ENCODE measurements at places on chromosomes 13 and 19. TPM values are rescaled to one million over a fixed set of nuclear protein-coding genes. Genes with fewer than 3 reads are reported as not detected.

DNA sequence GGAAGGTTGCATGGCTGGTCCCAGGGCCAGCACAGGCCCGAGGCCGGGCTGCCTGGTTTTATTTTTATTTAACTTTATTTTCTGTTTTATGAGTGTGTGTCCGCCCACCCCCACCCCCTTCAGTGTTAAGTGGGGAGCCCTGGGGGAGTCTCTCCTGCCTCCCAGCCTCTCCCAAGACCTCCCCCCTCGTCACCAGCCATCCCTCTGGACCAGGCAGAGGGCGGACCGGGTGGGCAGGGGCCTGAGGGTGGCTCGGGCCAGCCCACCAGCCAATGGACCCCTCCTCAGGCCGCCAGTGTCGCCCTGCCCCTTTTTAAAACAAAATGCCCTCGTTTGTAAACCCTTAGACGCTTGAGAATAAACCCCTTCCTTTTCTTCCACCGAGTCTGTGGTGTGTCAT, 531 bp upstream of the TGFBR3L start:
- no peak for DNase-seq

- no peak for DNase-seq
Measured at GRCh38 chr19:16062789-16063188, 13.5 kb upstream of the TPM4 start.

ITGBL1 gene
- total RNA-seq: 16.2 TPM

ZNF793 gene
- total RNA-seq: 10.8 TPM

- no peak for DNase-seq
Measured at GRCh38 chr19:40134866-40135265, 44.1 kb upstream of the ZNF780A start.

CRB3 gene
- total RNA-seq: 75.9 TPM

GRCh38 chr19:49636233-49636932, 3.6 kb downstream of the RRAS start:
- DNase-seq: no peak

- peak; percentile 34 for DNase-seq
Measured at GRCh38 chr19:31312009-31312676, 37.1 kb downstream of the TSHZ3 start.

DNA sequence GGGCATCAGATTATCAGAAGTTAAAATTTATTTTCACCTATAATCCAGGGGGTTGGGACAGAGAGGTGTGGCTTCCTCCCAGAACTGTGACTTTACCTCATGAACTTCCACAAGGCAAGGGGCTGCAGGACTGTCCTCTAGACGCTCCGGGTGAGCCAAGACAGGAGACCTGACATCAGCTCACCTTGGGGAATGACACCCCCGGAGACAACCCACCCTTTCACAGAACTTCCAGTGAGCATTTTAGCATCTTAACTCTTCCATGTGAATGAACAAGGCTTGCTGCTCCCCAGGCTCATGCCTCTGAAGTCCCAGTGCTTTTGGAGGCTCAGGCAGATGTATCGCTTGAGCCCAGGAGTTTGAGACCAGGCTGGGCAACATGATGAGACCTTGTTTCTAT, 29.4 kb upstream of the TFDP1 start:
- DNase-seq: no peak

GRCh38 chr19:17305216-17305516, 506 bp upstream of the MRPL34 start:
- DNase-seq: no peak

- peak; percentile 42 for DNase-seq
Measured at GRCh38 chr19:51098365-51099046, 9.7 kb downstream of the CTU1 start.

GRCh38 chr13:35471706-35472322, 4.7 kb downstream of the MAB21L1 start:
- DNase-seq: no peak

DNA sequence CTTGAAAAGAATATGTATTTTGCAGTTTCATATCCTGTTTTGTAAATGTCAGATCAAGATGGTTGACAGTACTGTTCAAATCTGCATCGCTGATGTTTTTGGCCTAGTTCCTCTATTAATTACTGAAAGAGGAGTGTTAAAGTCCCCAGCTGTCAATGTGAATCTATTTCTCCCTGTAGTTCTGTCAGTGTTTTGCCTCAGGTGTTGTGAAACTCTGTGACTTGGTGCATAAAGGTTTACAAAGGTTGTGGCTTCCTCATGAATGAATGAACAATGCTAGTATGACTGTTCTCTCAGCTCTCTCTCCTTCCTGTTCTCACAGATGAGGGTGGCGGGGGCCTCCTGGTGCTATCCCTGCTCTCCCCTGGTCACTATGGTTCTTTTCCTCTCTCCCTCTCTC, 142.4 kb downstream of the MYCBP2 start:
- no peak for DNase-seq

PEAK3 gene
- 1.0 TPM for total RNA-seq

GRCh38 chr13:42707586-42707985, 73.8 kb upstream of the FAM216B start:
- DNase-seq: no peak

GRCh38 chr13:27489456-27489855, 39.1 kb upstream of the MTIF3 start:
- no peak for DNase-seq

DNA sequence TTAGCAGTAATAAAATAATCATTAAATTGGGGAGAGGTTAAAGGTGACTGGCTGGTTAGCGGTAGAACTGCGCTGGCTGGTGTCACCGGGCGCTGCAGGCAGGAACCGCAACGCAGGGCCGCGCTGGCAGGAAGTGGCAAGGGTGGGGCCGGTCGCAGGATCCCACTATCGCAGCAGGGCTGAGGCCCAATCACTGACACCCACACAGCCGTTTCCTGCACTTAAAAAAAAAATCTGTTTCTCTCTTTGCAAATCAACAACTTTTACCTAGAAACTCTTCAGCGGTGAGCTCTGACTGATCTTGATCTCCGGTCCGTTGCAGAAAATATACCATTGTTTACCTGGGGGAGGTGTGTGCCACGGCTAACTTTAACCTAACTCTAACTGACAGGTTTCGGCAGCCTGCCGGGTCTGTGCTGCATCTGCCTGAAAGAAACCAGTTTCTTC, 46.9 kb downstream of the KLF2 start:
- DNase-seq: peak; percentile 71

GRCh38 chr19:1648920-1649541, 3.4 kb downstream of the TCF3 start:
- DNase-seq: no peak

- DNase-seq: no peak
Measured at GRCh38 chr19:18507021-18507726, 14.7 kb downstream of the ELL start.

GRCh38 chr13:98533912-98534311, 43.0 kb downstream of the STK24 start:
- DNase-seq: no peak

DNA sequence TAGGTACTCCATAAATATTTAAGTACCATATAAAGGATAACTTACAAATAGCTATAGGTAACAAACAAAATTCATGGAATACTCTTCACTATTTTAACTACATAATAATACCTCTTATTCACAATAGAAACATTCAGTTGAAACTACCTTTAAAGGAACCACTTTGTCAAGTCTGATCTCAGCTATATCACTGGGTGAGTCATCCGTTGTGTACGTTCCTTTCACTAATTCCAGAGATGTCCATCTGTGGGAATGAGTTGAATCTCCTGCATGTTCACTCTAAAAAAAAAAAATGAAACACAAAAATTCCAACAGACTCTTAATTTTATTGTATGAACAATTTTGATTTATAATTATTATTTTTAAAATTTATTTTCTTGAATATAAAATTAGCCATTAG, 149.4 kb upstream of the FBXL3 start:
- no peak for DNase-seq

SMIM44 gene
- total RNA-seq: 3.7 TPM

CYSLTR2 gene
- total RNA-seq: 3.6 TPM

DNA sequence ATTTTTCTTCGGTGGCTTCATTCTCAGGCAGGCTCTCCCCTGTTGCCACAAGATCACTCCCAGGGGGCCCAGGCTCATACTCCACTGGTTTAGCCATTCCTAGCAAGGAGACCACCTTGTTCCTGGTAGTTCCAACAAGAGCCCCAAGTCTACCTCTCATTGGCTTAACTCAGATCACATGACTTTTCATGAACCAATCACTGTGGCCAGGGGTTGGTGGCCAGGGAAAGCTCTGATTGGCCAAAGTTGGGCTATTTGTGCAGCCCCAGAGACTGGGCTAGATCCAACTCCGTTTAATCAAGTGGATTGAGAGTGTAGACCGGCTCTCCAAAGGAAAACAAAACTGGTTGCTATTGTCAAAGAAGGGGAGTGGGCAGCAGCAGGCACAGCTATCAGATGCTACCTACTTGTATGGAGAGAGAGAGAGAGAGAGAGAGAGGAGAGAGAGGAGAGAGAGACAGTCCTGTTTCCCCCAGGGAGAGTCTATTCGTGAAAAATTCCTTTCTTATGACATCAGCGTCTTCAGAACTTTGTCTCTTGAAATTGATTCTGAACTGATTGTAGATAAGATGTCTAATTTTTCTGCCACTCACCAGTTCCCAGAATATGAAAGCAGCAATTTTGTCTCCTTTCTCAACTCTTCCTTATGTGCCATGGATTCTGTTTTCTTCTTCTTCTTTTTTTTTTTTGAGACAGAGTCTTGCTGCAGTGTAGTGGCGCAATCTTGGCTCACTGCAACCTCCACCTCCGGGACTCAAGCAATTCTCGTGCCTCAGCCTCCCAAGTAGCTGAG, 5.9 kb downstream of the CEACAM19 start:
- no peak for DNase-seq

DNA sequence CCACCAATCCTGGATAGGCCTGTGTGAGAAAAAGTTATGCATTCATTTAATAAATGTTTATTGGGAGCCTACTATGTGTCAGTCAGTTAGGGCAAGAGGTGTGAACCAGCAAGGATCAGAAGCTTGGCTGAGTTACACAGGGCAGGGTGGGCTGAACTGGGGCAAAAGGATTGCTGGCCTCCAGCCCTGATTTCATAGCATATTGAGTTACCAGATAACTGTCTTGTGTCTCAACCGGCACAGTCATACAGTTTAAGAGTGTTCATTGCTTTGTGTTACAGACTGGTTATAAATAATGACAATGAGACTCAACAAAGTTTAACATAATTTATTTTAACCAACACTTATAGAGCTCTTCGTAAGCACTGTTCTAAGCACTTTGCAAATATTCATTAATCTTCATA, 253.8 kb downstream of the DLEU7 start:
- DNase-seq: no peak

KLK10 gene
- total RNA-seq: 42.8 TPM

- no peak for DNase-seq
Measured at GRCh38 chr19:42098781-42099180, 22.8 kb downstream of the ZNF574 start.

- no peak for DNase-seq
Measured at GRCh38 chr19:7099597-7099921, 30.1 kb downstream of the ZNF557 start.

DNA sequence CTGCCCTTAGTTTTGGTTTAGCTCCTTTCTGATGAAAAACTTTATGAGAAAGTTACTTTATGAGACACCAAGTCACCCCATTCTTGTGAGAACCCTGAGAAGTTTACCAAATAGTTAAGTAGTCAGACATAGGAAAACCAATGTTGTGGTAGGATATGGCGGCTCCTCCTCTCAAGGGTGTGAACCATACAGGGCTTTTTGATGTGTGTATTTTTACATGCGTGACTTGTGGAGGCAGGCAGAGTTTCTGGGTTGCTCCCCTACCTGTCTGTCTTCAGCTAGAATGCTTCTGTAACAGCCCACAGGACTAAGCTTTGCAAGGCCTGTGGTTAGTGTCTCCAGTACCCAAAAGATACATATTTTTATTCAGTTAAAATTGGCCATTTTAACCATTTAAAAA, 18.3 kb downstream of the UBAC2 start:
- DNase-seq: no peak

- DNase-seq: no peak
Measured at GRCh38 chr13:89925107-89925506, 1422.4 kb upstream of the MIR17HG start.

All from mucosa of gallbladder (tissue), 1 donor.